Stimulated activated CD8-positive, alpha-beta memory T cell treated with anti-CD3 and anti-CD28 coated beads, Interleukin-2, amount 100 ng/mL, for 1 hour (primary cell): ENCODE measurements at places on chromosomes 4 and X.

GRCh38 chrX:124354648-124355047, 8.3 kb downstream of the SH2D1A start:
- no peak for DNase-seq

- DNase-seq = no peak
Observed at GRCh38 chrX:12401252-12401651, 263.0 kb downstream of the FRMPD4 start.

GRCh38 chr4:87213421-87214075, 6.9 kb downstream of the KLHL8 start:
- no peak for DNase-seq

DNA sequence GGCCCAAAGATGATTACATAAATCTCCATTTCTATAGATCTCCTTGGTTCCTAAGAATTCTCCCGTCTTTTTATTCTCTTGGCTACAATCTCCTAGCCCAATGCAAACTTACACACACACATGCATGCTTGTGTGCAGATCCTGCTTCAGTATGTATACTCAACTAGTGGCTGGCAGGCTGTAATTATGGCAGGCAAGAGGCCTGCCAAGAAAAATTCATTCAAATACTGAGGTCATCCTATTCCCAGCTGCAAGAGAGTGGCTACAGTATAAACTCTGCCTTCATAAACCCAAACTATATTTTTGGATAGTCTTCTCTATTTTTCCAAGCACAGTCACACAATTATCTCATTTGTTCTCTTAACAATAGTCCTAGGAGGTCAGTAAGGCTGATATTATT, 95.2 kb downstream of the SHROOM4 start:
- DNase-seq = no peak

DNA sequence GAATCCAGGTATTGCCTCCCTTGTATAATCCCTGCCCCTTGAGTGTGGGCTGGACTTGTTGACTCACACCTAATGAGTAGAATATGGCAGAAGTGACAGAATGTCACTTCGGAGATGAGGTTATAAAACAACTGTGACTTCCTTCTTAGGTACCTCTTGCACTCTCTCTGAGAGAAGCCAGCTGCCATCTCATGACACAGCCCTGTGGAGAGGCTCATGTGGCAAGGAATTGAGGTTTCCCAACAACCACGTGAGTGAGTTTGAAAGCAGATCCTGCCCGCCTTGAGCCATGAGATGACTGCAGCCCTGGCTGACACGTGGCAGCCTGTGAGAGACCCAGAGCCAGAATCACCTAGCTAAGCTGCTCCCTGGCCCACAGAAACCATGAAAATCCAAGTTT, 13.5 kb downstream of the ASB11 start:
- peak; percentile 0 for DNase-seq

- no peak for DNase-seq
Observed at GRCh38 chr4:7964890-7965662, 25.4 kb upstream of the AFAP1 start.

DNA sequence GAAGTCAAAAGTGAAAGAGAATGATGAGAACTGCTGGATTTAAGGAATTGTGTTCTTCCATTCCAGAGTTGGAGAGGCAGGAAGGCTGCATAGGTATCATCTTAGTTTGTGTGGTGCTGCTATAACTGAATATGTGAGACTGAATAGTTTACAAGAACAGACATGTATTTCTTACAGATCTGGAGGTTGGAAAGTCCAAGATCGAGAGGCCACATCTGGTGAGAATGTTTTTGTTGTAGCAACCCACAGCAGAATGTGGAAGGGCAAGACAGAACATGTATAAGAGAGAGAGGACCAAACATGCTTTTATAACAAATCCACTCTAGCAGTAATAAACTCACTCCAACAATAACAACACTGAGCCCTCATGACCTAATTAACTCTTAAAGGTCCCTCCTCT, 408.6 kb downstream of the FAM47B start:
- no peak for DNase-seq

DNA sequence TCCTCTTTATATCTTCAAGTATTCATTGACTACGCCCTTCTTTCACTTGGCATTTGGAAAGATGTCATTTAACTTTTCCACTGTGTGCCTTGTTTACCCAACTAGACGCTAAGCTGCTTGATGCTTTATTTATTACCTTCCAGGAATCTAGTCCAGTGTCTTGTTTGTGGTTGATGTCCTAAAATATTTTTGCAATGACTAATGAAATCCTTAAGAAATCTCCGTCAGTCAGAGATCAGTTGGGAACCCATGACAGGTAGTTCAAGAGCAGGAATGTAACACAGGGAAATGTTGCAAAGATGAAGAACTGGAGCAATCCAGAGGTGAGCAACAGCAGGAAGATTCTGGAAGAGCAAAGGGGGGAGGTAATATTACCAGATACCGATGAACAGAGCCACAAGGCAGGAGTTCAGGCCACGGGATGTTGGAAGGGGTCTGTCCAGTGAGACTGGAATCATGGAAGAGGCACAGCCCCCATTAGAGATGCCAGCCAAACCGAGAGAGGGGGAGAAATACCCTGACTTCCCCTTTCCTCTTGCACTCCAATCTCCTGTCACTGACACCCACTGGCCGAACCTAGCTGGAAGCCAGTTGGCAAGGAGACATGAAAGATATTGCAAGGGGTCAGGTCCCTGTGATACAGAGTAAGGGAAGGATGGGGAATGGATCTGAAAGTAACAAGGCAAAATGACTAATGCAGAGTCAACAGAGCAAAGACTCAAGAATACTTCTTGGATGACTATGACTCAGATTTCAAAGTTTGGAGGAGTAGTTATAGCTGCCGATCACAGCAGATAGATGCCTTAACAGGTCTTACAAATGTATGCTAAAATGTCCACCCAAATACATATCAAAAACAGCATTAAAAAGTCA, 62.7 kb upstream of the PHKA2 start:
- DNase-seq = no peak

- no peak for DNase-seq
Observed at GRCh38 chr4:5918331-5918985, 25.6 kb upstream of the CRMP1 start.

- peak; percentile 14 for DNase-seq
Observed at GRCh38 chr4:54683616-54684346, 26.0 kb downstream of the KIT start.

DNA sequence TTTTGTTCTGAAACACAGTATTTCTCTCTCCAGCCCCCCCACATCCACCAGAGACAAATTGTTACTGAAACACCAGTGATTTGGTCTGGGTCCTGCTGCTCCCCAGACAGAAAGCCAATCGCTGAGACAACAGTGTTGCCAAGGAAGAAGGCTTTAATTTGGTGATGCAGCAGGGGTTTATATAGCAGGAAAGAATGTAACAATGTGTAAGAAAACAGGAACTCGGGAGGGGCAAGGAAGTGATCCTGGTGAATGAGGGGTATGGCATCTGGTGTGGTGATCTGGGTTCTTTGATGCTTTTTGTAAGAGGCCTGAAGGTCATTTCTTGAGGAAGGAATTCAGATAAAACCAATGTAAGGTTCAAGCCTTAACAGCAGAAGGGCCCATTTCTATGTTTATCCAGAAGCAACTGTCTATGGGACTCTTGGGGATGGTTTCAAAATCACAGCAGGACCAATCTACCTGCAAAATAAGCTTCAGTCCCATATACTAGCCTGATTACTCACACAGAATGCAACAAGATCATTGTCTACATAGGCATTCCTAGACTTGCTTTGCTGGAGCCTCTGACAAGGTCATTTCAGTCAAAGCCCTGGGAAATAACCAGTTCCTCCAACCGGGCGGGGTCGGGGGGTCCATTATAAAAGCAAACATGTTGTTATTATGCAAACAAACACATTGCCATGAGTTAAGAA, 445.2 kb upstream of the ZFP42 start:
- no peak for DNase-seq

DNA sequence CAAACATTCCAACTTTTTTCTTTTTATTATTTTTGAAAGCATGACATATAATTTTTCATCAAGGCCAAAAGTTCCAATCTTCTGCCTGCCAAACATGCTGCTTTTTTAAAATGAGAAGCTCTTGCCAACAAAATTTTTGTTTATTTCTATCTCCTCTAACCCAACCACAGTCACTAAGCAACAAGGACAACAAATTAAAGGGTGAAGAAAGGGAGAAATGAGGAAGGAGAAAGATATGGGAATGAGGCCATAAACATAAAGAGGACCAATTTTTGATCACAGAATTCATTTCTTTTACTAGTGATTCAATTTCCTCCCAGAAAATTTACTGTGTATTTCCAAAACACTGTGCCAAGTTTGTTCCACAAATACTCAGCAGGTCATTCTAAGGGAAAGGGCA, 537.0 kb upstream of the DIAPH2 start:
- no peak for DNase-seq

GRCh38 chr4:108830509-108831244, 67.8 kb upstream of the ETNPPL start:
- DNase-seq = no peak

- no peak for DNase-seq
Observed at GRCh38 chr4:78864405-78865024, 74.7 kb downstream of the PAQR3 start.

DNA sequence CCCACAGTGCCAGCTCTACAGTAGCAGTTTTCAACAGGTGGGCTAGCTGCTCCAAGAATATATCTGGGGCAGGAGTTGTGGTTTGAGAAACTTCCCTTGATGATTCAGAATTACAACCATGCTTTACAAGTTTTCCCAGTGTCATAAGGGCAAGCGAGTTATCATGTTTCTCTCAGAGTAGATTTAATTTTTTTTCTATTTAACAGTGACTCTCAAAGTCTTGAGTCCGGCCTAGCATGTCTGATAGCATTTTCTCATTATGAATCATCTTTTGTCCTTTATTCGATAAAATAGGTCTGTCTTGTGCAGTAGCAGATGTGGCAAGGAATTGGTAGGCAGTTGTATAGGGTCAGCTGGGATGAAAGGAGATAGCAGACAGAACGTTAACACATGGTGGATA, 62.2 kb upstream of the SPANXD start:
- no peak for DNase-seq

DNA sequence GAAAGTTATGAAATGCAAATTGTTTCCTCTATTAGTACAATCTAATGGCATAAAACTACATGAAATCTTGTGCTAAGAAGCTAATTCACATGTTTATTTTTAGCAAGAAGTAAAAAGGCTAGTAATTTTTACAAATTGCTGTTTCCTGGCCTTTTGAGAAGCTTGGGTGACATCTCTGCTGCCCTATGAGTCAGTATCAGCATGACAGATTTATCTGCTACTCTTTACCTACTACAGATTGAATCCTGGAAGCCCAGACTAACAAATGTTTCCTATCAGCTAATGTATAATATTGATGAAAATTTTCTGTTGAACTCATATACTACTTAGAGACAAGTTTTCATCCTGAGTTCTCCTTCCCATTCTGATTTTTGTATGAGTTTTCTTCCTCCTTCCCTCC, 232.4 kb downstream of the DCTD start:
- DNase-seq = no peak

- DNase-seq = no peak
Observed at GRCh38 chr4:8488791-8489369, 48.3 kb downstream of the TRMT44 start.

DNA sequence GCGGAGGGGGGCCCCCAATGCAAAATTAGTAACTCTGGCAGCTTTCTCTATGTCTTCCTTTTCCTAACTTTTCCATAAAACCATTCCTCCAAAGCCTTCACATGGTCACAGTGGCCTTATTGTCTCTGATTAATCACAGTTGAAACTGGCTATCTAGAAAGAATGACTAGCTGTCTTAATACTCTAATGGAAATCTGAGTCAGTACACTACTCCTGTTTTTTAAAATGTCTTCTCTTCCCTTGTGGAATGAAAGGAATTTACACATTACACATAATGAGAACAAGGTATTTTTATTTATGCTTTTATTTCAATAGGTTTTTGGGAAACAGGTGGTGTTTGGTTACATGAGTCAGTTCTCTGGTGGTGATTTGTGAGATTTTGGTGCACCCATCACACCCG, 66.3 kb upstream of the PUDP start:
- DNase-seq = no peak

- DNase-seq = no peak
Observed at GRCh38 chr4:125368671-125369081, 53.9 kb downstream of the FAT4 start.

GRCh38 chr4:158316264-158316663, 106.0 kb downstream of the TMEM144 start:
- no peak for DNase-seq

- no peak for DNase-seq
Observed at GRCh38 chr4:8900588-8900987, 28.9 kb upstream of the HMX1 start.

- no peak for DNase-seq
Observed at GRCh38 chrX:19785647-19786046, 101.8 kb downstream of the SH3KBP1 start.

DNA sequence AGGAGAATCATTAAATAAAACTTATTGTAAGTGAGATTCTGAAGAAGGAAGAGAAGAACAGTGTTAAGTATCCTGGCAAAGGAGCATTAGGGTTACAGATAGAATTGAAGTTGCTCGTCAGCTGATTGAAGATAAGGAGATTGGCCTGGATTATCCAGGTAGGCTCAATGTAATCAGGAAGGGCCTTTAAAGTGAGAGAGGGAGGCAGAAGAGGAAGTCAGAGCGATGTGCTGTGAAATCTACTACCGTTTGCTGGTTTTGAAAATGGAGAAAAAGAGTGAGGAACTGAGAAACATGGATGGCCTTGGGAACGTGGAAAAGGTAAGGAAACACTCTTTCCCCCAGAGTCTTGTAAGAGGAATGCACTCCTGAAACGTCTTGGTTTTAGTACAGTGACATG, 245.7 kb downstream of the ANTXR2 start:
- DNase-seq = no peak

GRCh38 chr4:140061659-140062289, 92.2 kb downstream of the MAML3 start:
- no peak for DNase-seq

DNA sequence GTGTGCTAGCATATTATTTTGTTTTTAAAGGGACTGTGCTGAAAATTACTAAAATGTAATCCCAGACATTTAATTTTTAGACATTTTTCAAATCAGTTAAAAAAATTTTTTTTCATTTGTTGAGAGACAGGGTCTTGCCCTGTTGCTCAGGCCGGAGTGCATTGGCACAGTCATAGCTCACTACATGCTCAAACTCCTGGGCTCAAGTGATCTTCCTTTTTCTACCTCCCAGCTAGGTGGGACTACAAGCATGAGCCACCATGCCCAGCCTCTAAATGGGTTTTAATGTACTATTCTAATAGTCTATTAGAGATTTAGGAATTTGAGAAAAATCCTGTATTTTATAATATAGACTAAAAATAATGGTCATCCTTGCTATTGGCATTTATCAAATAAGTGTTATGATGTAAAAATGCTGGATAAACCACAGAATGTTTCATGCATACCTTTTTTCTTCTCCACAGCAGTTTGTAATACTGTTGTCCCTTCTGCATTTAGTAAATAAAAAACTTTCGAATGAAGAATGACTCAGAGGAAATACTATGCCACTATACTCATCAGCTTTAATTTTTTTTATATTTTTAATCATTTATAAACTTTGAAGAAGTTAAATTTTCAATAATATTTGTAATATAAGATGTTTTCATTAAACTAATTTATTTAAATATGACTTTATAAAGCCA, 29.9 kb downstream of the CPEB2 start:
- DNase-seq = no peak

- DNase-seq = no peak
Observed at GRCh38 chrX:111687305-111687704, 6.3 kb downstream of the ALG13 start.

GRCh38 chr4:82799006-82799881, 648 bp upstream of the SCD5 start:
- DNase-seq = no peak
